ENCODE measurements at places on chromosomes 3 and 15.

DNA sequence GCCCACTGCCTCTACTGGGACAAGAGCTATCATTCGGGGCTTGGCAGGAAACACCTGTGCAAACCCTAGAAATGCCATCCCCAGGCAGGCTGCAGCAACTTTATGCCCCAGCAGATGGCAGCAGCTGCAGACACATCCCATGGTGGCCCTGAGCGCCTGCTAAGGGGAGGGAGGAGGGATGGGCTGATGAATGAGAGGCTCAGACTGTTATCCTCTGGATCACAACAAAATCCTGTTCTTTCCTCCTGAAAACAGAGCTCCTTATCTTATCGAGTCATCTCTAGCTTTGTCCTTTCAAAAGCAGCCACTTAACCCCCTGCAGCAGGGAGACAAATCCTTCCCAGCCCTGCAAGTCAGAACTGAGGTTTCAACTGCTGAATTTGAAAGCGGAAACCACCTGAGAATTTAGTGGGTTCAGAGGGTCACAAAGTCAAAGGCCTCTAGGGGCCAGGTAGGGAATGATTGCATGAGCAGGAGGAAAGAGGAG is 90.6 kb upstream of the PROK2 start:
- DNase-seq, result peak; percentile 87

DNA sequence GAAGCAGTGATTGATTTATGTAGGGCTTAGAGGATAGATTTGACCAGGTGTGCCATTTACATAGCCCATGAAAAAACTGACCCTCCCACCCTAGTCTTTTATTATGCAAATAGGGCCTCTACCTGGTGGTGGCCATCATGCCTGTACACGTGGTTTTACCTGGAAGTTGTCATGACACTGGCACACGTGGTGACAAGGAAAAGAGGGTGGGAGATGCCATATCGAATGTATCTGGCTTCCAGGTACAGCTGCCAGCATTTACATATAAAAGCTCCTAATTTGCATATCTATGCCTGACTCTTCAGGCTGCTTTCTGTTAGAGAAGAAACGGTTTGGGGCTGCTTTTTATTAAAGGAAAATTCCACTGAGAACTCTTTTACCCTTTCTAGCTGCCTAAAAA is 35.0 kb upstream of the DNAJC13 start:
- no peak for DNase-seq

GRCh38 chr3:45337839-45338470 is 50.4 kb upstream of the LARS2 start:
- DNase-seq, result no peak

GRCh38 chr3:128463354-128463753 is 3.3 kb downstream of the DNAJB8 start:
- DNase-seq, result no peak

- no peak for DNase-seq
Observed at GRCh38 chr15:39963786-39964185, 29.9 kb downstream of the EIF2AK4 start.

GRCh38 chr3:154022606-154023005 is 98.6 kb upstream of the ARHGEF26 start:
- DNase-seq, result no peak

GRCh38 chr15:74773731-74774252 is 8.1 kb upstream of the CSK start:
- no peak for DNase-seq

GRCh38 chr3:184651904-184652303 is 60.0 kb downstream of the MAGEF1 start:
- no peak for DNase-seq

- DNase-seq, result no peak
Observed at GRCh38 chr3:15323063-15323462, 9.3 kb downstream of the SH3BP5 start.

DNA sequence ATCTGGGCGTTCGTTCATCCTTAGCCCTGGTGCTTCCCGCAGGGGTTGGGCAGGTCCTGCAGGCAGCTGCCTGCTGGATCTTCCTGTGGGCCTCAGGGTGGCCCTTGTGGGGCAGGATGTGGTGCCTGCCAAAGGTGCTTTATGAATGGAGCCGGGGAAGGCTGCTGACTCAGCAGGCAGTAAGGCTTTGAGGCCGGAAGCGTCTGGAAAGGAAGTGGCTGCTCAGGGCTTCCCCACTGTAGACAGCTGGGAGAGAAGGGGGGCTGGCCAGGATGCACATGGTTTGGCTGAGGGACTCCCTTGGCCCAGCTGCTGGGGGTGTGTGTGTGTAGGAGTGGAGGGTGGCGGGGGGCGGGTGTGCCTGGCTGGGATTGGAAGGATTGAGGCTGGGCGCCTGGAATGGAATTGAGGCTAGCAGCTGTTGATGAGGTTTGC is 12.9 kb downstream of the CD276 start:
- DNase-seq, result no peak

- no peak for DNase-seq
Observed at GRCh38 chr15:90774731-90775514, 57.8 kb downstream of the BLM start.

Data from type B pancreatic cell (in vitro differentiated cells).